ENCODE measurements at places on chromosomes 1 and 21.

- no peak for DNase-seq
These were observed 164.4 kb downstream of the DYRK1A start for GRCh38 chr21:37530901-37531351.

DNA sequence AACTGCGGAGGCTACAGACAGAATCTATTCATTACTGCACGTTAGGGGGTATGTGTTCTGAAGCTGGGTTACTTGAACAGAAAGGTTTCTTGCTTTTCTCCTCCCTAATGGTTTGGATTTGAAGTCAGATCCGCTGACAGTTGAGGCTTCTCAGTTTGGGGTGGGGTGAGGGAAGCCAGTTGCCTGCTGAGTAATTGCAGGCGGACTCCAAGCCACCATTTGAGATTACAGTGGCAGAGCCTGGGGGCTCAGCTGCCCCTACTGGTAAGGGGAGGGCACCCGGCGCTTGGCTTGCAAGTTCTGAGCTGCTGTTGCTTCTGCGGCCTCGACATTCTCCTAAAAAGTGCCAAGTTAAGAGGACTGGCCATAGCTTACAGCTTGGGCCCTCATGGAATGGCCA lies 2.0 kb downstream of the GRHL3 start:
- DNase-seq: no peak

GRCh38 chr1:197544553-197544952 lies 230.7 kb downstream of the DENND1B start:
- DNase-seq: no peak

DNA sequence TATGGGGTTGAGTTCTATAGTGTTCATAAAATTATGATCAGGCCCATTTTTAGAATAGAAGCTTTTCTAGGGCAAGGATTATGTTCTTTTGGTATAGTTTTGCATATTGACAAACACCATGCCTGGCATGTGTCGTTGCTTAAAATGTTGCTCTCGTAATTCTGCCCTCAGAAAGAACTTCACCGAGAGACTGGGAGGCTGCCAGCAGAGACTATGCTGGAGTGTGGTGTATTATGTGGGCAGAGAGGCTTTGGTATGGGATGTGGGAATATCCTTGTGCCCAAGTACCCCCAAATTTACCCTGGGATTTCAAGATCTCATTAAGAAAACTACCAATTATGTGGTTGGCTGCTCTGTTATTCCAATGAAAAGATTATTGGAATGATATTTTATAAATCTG lies 27.9 kb downstream of the PGM1 start:
- DNase-seq: no peak

DNA sequence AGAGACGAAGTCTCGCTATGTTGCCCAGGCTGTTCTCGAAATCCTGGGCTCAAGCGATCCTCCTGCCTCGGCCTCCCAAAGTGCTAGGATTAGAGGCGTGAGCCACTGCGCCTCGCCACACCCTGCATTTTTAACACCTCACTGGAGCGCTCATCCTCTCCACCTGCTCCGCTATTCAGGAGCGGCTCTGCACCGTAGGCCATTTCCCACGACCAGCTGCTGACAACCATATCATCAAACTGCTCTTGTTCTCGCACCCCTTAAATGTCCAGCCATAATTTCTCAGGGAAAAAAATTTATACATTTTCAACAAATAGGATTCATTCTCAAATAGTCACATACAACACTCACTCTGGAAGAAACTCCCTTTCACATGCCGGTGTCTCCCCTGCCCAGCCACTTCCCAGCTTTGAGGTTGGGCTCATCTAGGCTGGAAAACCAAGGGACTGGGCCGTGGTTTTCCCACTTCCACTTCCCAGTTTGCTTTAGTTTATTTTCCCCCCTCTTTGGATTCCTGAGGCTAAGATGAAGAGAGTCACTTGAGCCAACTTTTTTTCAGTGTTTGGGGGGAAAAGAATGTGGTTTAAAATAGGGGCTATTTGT lies 639 bp upstream of the IPO9 start:
- no peak for DNase-seq

DNA sequence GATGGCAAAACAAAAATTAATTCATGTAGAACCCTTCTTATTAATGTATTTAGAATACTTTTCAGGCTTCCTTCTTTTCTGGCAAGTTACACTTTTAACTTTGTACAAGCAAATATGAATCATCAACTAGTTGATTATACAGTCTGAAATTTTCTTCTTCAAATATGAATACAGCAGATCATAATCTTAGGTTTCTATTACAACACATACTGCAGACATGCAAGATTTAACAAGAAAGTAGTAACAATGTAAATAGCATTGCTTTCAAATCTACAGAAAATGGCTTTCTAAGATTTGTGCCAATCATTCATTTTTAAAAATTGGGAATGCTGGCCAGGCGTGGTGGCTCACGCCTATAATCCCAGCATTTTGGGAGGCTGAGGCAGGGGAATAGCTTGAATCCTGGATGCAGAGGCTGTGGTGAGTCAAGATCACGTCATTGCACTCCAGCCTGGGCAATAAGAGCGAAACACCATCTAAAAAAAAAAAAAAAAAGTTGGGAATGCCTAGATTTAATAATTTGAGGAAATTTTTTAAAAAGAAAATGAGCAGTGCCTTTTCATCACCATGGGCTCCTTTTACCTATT lies 68.4 kb upstream of the DPYD start:
- DNase-seq: peak; percentile 14

DNA sequence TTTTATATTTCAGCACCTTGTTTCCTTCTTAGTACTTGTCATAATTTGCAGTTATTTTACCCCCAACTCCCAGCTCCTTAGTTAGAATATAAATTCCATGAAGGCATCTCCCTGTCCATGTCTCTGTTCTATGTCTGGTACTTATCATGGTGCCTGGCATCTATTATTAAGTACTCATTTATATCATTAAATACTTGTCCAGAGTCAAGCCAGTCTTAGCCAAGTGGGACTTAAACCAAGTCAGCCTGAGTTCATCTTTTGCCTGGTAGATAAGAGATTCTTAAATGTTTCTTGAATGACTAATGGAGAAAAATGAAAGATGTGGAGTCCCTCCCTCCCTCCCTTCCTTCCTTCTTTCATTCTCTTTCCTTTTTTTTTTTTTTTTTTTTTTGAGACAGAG lies 9.4 kb downstream of the SLC25A44 start:
- no peak for DNase-seq

- no peak for DNase-seq
These were observed 13.5 kb upstream of the HJV start for GRCh38 chr1:146035048-146035423.

DNA sequence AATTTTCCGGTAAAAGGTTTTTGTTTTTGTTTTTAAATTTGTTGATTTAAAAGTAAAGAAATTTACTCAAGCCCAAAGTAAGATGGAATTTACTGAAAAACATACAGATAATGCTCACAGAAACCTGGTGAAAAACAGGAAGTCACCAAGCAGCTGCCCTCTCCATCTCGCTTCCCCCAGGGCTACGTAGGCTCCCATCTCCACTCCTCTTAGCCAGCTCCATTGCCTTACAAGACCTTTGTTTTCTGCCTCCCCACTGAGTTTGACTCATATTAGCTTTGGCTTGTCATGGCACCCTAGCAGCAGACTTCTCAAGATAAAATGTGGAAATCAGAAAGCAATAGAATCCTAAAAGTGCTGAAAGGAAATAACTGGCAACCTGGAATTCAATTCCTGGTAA lies 57.9 kb downstream of the PHTF1 start:
- no peak for DNase-seq

DNA sequence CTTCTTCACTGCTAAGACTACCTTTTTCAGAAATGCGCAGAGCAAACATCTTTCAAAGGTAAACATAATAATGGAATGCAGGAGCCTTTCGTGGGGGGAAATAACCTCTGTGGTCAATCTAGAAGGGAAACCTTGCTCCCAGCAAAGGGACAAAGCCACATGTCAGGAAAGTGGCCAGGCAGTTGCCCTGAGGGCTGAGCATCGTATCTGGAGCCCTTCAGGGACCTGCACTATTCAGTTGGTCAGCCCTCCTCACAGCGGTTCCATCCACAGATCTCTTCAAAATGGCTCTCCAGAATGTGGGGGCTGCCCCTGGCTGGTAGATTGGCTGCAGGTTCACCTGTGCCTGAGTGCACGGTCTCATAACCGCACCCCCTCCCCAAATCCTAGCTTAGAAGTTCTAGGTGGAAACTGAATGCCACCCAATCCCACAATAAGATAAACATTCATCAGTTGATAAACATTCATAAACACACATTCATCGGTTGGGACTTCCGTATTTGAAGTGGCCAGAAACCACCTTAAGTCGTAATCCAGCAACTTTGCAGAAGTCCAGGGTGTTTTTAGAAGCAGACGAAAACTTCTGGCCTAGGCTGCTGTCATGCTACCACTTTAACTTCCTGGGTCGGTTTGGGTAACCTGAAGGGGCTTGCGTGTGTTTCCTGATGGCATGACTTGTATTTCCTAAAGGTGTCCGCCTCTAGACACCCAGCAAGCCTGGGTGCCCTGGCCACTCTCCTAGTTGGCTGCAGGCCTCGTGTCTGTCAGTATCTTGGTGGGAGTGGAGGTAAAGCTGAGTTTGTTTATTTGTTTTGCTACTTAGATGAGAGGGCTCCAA lies 50.5 kb downstream of the RASSF5 start:
- DNase-seq: no peak

- DNase-seq: no peak
These were observed 46.7 kb upstream of the GUCA2A start for GRCh38 chr1:42211224-42211623.

GRCh38 chr1:103160281-103160680 lies 52.0 kb upstream of the COL11A1 start:
- DNase-seq: no peak

DNA sequence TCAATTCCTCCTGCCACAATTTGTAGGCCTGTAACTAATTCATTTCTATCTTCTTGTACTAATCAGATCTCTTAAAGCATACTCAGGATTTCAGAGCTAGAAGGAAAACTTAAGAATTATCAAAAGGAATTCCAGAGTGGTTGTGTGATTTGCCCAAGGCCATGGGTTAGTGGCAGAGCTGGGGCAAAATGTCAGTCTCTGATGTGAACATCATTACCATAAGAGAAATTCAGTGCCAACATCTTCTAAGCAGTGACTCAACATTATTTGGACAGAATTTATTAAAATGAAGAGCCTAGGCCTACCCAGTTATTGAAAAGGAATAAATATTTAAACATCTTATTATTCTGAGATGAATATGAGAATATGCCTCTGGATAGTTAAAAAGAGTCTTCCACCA lies 14.5 kb downstream of the ST6GALNAC5 start:
- no peak for DNase-seq

GRCh38 chr1:53346814-53347176 lies 18.9 kb upstream of the LRP8 start:
- DNase-seq: no peak

GRCh38 chr1:168582688-168583336 lies 6.4 kb downstream of the XCL1 start:
- no peak for DNase-seq

GRCh38 chr21:26948194-26948593 lies 18.7 kb downstream of the ADAMTS5 start:
- DNase-seq: no peak

DNA sequence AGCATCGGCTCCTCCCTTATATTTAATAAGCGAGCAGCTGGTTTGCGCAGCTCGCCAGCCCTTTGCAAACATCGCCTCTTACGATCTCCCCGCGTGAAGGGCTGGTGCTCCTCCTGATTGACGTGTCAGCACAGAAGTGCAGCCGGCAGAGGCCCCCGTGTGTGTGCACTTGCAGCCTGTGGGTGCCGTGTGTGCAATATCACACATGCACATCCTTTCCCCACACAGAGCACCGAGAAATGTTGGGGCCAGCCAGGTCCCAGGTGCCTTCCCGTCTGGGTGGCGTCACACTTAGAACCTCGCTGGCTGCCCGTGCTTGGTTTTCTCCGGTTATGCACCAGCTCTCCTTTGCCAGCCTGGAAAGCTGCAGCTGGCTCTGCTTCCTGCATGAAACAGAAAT lies 126.6 kb upstream of the AJAP1 start:
- no peak for DNase-seq

GRCh38 chr21:46194374-46195334 lies 10.4 kb upstream of the SPATC1L start:
- DNase-seq: no peak

GRCh38 chr1:84462118-84462517 lies 16.9 kb upstream of the RPF1 start:
- DNase-seq: no peak

DNA sequence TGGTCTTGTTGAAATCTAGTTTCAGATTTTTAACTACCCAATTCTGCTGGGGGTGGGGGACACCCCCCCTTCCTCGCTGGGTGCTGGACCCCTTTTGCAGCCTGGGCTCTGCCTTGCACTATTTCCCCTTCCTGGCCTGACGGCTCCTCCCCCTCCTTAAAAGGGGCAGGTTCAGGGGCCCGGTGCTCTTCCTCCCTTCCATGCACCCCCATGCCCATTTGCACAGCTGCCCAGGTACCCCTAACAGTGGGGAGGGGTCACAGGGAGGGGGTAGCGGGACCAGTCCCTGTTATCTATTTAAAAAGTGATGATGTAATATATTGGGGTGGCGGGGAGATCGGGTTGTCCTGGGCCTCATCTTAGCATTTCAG lies 15.3 kb downstream of the ZBTB7B start:
- no peak for DNase-seq

- no peak for DNase-seq
These were observed 8.3 kb downstream of the ASAP3 start for GRCh38 chr1:23475641-23476040.

DNA sequence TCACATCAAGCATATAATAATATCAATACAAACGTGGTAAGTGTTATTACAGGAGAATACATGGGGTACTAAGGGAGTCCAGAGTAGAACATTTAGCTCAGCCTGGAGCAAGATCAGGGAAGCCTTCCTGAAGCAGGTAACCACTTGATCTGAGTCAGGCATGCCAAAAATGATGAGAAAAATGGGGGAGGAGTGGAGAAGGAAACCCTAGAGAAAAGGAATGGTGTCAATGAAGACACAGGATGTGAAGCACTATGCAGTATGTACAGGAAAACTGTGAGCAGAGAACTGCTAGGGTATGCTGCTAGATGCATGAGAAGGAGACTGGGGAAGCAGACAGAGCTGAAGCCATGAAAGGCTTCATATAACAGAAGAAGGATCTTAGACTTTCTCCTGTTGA lies 84.7 kb downstream of the NOTCH2 start:
- DNase-seq: no peak
